Thoracic aorta (tissue), 2 donors: ENCODE measurements at places on chromosomes 5 and 9. TPM values are rescaled to one million over a fixed set of nuclear protein-coding genes. Genes with fewer than 3 reads are reported as not detected.

DNA sequence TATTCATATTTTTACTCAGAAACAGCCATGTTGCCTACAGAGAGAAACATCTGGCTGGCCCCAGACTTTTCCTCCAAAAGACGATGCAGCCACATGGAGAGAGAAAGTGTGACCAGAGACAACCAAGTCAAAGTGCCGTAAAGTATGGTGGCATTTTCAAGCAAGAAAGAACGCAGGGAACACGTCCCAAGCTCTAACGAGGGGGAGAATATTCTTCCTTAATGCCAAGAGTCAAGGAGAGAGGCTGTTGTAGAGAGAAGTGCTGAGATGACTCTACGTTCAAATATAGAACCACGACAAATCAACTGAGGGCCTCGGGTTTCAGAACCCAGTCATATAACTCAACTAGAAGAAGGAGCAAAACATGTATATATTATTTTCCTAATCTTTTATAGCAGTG lies 55.9 kb downstream of the FNBP1 start:
- no peaks in the 10 kb centered on the region for H3K27me3 ChIP-seq
- H3K27ac ChIP-seq = no peak overlapping the region
- H3K4me3 ChIP-seq = no peak overlapping the region
- H3K36me3 ChIP-seq = no peaks in the 10 kb centered on the region

GRCh38 chr5:81136557-81136956 lies 96.6 kb upstream of the CKMT2 start:
- no peak overlapping the region for H3K27ac ChIP-seq
- no peaks in the 10 kb centered on the region for H3K27me3 ChIP-seq
- peaks cover 9% of the 10 kb centered on the region for H3K4me1 ChIP-seq
- DNase-seq = no peak
- no peak overlapping the region for H3K4me3 ChIP-seq
- no peaks in the 10 kb centered on the region for H3K36me3 ChIP-seq

DNA sequence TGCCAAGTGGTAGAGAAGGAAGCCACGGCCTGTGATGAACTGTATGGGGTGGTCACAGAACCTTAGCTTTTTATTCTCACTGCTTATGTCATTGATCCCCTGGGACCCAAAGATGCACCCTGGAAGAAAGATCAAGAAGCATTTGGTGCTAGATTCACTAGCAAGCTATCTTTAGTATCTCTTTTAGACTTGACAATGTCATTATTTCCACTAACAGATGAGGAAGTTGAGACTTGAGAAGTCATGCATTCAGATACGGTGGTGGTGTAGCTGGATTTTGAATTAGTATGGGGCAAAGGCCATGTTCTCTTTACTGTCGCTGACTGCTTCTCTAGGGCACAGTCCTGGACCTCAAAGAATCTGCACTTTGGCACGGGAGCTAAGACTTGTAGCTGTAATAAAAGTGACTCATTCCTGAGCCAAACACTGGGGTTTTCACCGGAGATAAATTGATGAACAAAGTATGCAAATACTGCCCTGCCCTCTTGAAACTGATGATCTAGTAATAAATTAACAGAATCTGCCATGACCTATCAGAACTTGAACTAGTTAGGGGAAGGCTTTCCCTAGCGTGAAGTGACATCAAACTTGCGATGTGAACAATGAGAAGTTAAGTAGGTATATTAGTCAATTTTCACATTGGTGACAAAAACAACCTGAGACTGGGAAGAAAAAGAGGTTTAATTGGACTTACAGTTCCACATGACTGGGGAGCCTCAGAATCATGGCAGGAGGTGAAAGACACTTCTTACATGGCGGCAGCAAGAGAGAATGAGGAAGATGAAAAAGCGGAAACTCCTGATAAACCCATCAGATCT lies 5.4 kb downstream of the GDA start:
- DNase-seq = no peak
- H3K4me1 ChIP-seq = no peaks in the 10 kb centered on the region
- H3K36me3 ChIP-seq = no peaks in the 10 kb centered on the region
- no peaks in the 10 kb centered on the region for H3K27me3 ChIP-seq
- H3K4me3 ChIP-seq = no peak overlapping the region
- no peak overlapping the region for H3K27ac ChIP-seq

DNA sequence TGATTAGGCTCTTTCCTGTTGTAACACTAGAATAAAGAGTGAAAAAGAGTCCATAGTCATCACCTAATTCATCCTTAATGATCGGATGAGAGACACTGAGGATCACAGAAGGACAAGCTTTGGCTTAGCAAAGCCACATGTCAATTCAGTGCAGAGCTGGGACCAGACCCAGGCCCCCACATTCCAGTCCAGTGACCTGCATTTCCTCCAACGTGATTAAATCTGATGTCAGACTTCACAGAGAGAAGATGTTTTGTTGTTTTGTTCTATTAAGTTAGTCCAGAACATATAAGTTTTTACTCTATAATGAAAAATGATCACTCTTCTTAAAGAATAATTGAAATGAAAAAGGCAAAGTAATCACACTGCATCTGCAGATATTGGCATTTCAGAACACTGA lies 377.9 kb upstream of the PAPPA start:
- no peaks in the 10 kb centered on the region for H3K4me1 ChIP-seq
- no peaks in the 10 kb centered on the region for H3K36me3 ChIP-seq
- H3K27me3 ChIP-seq = no peaks in the 10 kb centered on the region
- no peak overlapping the region for H3K4me3 ChIP-seq
- H3K27ac ChIP-seq = no peak overlapping the region

- no peaks in the 10 kb centered on the region for H3K4me1 ChIP-seq
- no peak overlapping the region for H3K27ac ChIP-seq
- no peak overlapping the region for H3K4me3 ChIP-seq
- no peaks in the 10 kb centered on the region for H3K36me3 ChIP-seq
- H3K27me3 ChIP-seq = no peaks in the 10 kb centered on the region
- no peak for DNase-seq
Observed at GRCh38 chr5:178786417-178786816, 56.0 kb upstream of the ZNF354A start.

DNA sequence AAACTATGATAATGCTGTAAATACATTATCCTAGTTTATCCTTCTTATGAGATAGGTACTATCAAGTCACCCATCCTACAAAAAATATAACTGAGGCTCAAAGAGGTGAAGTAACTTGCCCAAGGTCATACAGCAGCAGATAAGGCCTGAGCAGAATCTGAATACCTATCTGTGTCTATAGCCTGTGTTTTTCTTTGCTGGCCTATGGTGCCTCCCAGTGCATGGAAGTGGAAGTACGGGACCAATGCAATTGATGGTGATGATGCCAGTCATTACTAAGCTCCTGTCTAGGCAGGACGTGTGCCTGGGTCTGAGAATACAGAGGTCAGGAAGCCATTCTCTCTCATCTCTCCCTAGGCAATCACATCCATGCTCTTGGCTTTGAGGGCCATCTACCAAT lies 67.8 kb downstream of the FAT2 start:
- H3K27me3 ChIP-seq = no peaks in the 10 kb centered on the region
- no peak for DNase-seq
- H3K27ac ChIP-seq = no peak overlapping the region
- H3K36me3 ChIP-seq = no peaks in the 10 kb centered on the region
- no peak overlapping the region for H3K4me3 ChIP-seq

DNA sequence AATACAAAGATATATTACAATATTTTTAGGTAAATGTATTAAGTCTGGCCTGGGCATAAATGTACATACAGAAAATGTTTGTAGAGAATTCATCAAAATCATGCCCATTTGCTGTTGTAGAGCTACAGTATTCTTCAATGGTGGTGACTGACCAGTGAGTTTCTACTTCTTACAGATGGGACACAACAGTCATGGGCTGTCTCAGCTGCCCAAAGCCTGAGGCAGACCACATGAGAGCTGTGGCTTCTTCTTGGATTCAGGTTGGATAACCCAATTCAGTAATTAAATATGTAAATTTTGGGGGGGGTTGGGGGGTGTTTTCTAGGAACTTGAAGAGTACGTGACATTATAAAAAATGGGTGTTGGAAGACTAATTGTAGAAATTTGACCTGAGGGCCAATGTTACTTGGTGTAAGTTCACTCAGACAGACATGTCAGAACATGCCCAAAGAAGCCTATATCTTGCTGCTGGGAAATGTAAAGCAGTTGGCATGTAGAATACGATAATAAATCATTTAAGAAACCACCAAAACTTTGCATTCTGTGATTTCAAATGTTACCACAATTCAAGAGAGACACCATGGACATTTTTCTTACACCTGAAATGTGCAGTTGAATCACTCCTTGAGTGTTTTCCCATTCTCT lies 17.9 kb downstream of the STARD4 start:
- DNase-seq = no peak
- H3K4me3 ChIP-seq = no peak overlapping the region
- H3K4me1 ChIP-seq = no peaks in the 10 kb centered on the region
- H3K27ac ChIP-seq = no peak overlapping the region
- no peaks in the 10 kb centered on the region for H3K36me3 ChIP-seq

DNA sequence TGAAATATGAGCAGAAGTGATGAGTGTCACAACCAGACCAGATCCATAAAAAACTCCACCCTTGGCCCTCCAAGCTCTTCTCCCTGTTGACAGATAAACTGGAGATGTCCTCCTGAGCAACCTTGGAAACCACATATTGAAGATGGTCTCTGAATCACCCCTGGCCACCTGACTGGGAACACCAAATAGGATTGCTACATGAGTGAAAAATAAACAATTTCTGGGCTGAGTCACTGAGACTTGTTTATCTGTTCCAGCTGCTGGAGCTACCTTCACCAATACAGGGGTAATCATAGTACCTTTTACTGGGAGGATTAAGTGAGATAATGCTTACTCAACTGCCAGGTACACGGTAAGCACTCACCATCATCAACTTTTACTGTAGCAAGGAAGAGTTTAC lies 53.3 kb downstream of the PCA3 start:
- no peak overlapping the region for H3K4me3 ChIP-seq
- no peaks in the 10 kb centered on the region for H3K27me3 ChIP-seq
- DNase-seq = no peak
- H3K36me3 ChIP-seq = peaks cover 4% of the 10 kb centered on the region
- H3K27ac ChIP-seq = peak overlapping the region; percentile 90
- H3K4me1 ChIP-seq = peaks cover 30% of the 10 kb centered on the region

DNA sequence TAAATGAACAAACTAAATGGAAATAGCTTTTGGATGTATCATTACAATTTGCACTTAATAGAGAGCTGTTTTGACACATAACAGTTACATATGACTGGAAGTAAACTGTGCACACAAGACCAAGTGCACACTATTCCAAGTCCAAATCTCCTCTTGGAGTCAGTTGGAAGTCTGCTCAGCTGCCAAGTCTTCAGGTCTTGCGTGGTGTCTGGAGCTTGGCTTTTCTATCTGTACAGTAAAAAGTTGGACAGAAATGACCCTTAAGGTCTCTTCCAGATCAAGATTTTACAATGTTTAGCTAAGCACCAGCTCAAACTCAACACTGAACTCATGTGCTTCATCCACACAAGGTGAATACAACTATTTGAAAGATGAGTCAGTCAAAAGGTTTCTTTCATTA lies 456.9 kb downstream of the RASEF start:
- H3K4me3 ChIP-seq = no peak overlapping the region
- H3K36me3 ChIP-seq = no peaks in the 10 kb centered on the region
- H3K27me3 ChIP-seq = no peaks in the 10 kb centered on the region

The EIF4E1B gene
- total RNA-seq = not detected

The TRIM14 gene
- total RNA-seq = 22.5 TPM

The CARD9 gene
- total RNA-seq = 1.4 TPM
